Activated CD8-positive, alpha-beta T cell treated with anti-CD3 and anti-CD28 coated beads for 36 hours (primary cell): ENCODE measurements at places on chromosomes 13 and 19.
A peak's percentile ranks its signal among the peaks of the same experiment; 100 is the strongest.

DNA sequence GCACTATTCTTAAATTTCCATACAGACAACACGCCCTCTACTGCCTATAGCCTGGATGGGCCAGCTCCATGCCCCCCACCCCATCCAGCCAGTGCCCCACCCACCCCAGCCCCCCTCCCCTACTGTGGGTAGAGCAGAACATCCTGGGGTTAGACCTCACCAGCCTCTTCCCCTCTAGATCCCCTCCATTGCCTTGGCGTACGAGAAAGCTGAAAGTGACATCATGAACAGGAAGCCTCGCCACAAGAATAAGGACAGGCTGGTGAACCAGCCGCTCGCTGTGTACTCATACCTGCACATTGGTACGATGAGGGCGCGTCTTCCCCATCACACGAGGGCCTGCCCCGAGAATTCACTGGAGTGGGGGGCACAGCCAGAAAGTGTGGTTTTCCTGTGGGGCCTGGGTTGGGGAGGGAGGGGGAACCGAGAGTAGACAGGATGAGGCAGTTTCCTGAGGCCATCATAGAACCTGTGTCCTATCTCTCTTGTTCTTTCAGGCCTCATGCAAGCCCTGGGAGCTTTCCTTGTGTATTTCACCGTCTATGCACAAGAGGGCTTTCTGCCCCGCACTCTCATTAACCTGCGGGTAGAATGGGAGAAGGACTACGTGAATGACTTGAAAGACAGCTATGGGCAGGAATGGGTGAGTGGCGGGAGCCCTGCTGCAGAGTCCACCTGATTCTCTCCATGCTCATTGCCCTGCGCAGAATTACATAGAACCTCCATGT is 29.1 kb downstream of the ATP12A start:
- DNase-seq, result peak; percentile 86

- no peak for DNase-seq
These were observed 74.1 kb upstream of the UQCRFS1 start for GRCh38 chr19:29287061-29287460.

- no peak for DNase-seq
These were observed 36.5 kb upstream of the HMGB1 start for GRCh38 chr13:30502237-30502636.

GRCh38 chr13:102299366-102299765 is 102.5 kb downstream of the FGF14 start:
- DNase-seq, result no peak

GRCh38 chr13:40153516-40153915 is 498.1 kb downstream of the COG6 start:
- peak; percentile 28 for DNase-seq

DNA sequence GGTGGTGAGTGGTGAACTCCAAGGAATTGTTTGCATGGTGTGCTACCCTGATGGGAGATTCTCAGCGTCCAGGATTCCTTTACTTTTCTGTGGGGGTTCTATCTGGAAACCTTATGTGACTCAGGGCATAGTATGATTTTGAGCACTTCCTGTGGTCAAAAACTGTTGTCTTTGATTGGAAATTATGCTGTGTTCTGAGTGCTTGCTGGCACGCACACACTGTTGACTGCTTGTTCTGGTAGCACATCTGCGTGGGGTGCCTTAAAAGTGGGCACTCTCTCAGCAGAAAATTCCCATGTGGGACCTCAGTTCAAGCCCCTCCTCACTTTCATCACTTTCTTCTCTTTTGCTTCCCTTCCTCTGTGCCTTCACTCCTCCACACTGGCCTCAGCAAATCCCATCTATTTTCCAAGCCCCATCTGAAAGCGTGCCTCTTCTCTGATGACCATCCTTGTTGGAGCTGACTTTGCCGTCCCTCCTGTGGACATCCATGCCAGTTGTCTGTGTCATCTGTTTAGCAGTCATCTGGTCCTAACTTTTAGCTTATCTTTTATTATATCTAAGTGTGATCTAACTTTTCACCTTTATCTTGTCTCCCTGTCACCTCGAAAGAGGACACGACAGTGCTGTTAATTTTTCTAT is 56.4 kb upstream of the NPAS1 start:
- DNase-seq, result peak; percentile 54

- DNase-seq, result no peak
These were observed 3.7 kb upstream of the SMIM17 start for GRCh38 chr19:56639217-56639616.

GRCh38 chr13:60981407-60981806 is 434.2 kb downstream of the PCDH20 start:
- no peak for DNase-seq

DNA sequence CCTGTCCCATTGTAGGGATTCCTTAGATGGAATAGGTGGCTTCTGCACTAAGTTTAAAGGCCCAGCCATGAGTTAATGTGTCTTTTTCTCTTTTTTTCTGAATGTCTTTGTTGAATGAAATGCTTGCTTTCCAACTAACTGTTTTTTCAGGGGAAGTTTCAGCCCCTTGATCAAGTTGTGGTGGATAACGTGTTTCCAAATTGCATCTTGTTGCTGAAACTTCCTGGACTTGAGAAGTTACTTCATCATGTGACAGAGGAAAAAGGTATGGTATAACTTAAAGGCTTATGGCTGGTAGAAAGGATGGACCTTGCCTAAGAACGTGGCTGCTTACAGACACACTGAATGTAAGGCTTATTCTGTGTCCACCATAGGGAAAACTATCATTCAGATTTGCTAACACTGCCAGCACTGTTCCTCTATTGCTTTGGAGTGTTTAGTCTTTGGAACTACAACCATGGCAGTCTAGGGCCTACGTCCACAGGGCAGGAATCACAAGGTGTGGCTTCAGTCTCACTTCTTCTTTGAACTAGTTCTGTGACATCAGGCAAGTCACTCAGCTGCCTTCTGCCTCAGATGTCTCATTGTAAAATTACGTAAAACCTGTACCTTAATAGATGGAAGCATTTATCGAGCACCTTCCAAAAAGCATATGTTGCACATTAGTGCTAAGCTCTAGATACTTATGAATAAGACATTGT is 25.3 kb downstream of the RNASEH2B start:
- DNase-seq, result no peak

- no peak for DNase-seq
These were observed 121.2 kb downstream of the PCCA start for GRCh38 chr13:100209857-100210825.

- DNase-seq, result no peak
These were observed 134.7 kb downstream of the POU4F1 start for GRCh38 chr13:78468621-78469020.

- no peak for DNase-seq
These were observed 40.0 kb downstream of the ADPRHL1 start for GRCh38 chr13:113413178-113413897.

DNA sequence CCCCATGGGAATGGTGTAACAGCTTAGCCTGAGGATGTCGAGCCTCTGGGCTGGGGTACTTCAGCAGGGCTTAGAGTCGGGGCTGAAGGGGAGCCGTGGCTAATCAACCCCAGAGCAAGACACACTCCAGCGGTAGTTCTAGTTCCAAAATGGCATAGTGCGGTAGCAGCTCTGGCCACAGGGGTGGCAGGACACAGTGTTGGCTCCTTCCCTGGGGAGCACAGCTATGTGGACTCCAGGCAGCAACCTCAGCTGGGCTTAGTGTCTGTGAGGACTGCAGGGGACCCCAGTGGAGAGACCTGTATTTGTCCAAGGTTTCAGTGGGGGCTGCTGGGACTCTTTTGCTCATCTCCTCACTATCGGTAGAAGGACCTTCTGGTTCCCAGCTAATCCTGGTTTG is 70.8 kb upstream of the PCDH20 start:
- DNase-seq, result no peak

- no peak for DNase-seq
These were observed 89.3 kb downstream of the C13orf42 start for GRCh38 chr13:51021811-51022210.

- DNase-seq, result peak; percentile 62
These were observed 33.4 kb downstream of the STK24 start for GRCh38 chr13:98543378-98544103.

GRCh38 chr13:46179969-46180763 is 1.8 kb downstream of the LCP1 start:
- no peak for DNase-seq

GRCh38 chr19:13961826-13962698 is 9.8 kb downstream of the DCAF15 start:
- DNase-seq, result no peak

DNA sequence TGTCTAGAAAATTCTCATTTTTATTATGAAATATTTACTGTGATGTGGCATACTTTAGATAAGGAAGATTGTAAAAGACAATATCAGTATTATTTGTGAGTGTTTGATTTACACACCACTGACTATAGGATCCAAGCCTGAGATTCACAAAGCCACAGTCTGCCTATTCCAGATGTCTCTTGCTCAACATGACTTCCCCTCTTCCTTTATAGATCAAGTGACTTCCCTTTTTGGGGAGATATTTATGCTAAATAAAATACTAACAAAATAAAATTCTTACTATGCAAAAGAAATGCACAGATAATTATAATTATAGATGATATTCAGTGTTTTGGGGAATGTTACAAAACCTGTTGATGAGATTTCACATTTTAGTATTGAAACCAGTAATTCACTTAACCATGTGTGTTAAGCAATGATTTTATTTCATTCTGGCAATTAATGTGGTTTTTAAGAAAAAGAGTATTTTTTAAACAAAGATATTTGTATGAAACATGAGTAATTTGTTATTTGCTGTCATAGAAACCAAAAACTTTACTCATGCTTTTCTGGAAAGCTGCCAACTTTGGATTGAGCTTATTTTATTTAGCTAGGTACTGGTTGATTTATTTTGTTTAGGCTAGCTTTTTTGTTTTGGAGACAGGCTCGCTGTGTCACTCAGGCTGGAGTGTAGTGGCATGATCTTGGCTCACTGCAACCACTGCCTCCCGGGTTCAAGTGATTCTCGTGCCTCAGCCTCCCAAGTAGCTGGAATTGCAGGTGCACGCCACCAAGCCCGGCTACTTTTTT is 13.7 kb upstream of the GPR183 start:
- no peak for DNase-seq

DNA sequence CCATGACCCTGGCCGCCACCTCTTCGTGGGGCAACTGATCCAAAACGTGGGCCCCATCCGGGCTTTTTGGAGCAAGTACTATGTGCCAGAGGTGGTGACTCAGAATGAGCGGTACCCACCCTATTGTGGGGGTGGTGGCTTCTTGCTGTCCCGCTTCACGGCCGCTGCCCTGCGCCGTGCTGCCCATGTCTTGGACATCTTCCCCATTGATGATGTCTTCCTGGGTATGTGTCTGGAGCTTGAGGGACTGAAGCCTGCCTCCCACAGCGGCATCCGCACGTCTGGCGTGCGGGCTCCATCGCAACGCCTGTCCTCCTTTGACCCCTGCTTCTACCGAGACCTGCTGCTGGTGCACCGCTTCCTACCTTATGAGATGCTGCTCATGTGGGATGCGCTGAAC is 9.6 kb downstream of the INSL3 start:
- DNase-seq, result no peak

DNA sequence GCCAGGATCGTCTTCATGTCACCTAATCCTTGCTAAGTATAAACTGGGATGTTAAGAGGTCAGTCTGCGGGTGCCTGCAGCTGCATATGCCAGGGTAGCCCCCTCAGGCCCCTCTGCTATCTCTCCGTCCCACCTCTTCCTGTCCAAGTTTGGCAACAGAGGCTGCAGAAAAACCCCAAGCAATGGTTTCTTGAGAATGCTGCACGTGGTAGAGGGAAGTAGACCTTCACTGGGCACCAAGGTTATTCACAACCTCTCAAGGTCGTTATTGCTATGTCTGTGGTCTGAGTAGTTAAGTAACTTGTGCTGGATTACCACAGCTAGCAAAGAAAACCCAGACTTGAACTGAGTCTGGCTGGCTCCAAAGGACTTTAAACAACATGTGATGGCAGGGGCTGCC is 77.9 kb upstream of the XPO4 start:
- DNase-seq, result no peak

DNA sequence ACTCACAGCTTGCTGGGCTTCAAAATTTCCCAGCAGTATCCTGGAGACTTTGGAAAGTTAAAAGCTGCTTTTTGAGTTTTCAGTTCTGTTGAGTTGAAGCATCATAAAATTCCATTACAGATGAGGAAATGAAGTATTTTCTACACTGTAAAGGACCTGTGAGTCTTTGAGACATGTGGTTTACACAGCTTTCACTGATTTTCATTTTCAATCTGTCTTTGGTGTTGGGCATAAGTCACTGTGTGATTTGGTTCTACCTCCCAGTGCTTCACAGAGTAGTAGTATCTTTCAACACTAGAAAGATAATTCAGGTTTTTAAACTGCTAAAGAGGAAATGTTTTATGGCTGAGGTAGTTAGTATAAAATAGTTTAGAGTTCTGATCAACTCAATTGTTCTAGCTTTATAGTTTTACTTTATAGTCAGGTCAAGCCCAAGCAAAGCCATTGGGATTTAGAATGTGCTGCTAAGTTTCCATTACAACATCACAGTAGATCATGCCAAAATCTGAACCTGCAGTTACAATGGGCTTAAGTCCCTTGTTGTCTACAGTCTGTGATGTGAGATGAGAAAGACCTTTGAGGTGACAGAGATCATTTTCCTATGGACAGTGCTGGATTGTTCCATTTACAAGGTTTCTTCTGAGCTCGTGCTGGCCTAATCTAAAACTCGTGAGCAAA is 161.6 kb downstream of the FLT1 start:
- no peak for DNase-seq

DNA sequence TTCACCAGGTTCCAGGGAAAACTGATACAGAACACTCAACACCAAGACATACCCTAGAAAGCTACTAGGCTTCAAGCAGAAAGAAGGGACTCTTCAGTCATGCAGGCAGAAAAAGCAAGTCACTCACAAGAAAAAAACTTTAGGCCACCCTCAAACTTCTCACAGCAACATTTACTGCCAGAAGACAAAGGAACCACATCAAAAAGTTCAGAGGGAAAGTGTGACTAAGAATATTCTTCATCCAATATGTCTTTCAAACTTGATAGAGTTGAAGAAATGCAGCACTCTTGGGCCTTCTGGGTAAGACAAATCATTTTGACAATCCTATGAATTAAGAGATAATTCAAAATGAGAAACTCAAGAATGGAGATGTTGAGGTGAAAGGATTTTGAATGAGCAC is 7.7 kb downstream of the DZIP1 start:
- no peak for DNase-seq

DNA sequence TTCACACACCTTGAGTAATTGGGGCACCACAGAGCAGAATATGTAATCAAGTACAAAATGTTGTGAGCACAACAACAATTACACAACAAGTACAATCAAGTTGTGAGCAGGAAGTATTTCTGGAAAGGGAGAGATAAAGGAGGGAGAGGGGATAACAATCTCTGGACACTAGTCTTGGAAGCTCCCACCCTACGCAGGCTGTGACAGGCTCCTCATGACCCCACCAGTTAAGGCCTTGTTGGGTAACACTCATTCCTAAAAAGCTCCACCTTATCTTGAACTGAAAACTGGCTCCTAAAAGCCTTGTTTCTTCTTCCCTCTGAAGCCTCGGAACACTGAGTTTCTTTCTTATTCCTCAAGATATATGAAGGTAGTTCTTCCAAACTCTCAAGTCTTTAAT is 806.0 kb downstream of the UQCRFS1 start:
- DNase-seq, result no peak

- no peak for DNase-seq
These were observed 90.8 kb downstream of the SERP2 start for GRCh38 chr13:44464471-44464870.
